PC-3 (cell line): ENCODE measurements at places on chromosomes 12 and 14. TPM values are rescaled to one million over a fixed set of nuclear protein-coding genes. Genes with fewer than 3 reads are reported as not detected.

LIN7A gene
- total RNA-seq, result not detected in 2 replicates

TAOK3 gene
- total RNA-seq, result 15.9 and 27.9 TPM in 2 replicates

RAD9B gene
- total RNA-seq, result 0.40 and 0.52 TPM in 2 replicates

IRAK4 gene
- total RNA-seq, result 5.6 and 8.9 TPM in 2 replicates

GNB3 gene
- total RNA-seq, result 1.8 TPM in 1 of 2 replicates, not detected in the other

EGLN3 gene
- total RNA-seq, result 2.8 and 3.2 TPM in 2 replicates

RPS6KL1 gene
- total RNA-seq, result 16.0 and 17.9 TPM in 2 replicates

TESPA1 gene
- total RNA-seq, result not detected in 2 replicates

HOXC12 gene
- total RNA-seq, result 0.33 and 1.2 TPM in 2 replicates

CLEC9A gene
- not detected in 2 replicates for total RNA-seq

BDKRB1 gene
- 0.69 TPM in 1 of 2 replicates, not detected in the other for total RNA-seq

KLHL33 gene
- total RNA-seq, result 0.17 TPM in 1 of 2 replicates, not detected in the other

DDX23 gene
- total RNA-seq, result 102 and 105 TPM in 2 replicates

COX8C gene
- total RNA-seq, result not detected in 2 replicates

OR4E2 gene
- total RNA-seq, result not detected in 2 replicates

CLEC14A gene
- total RNA-seq, result not detected in 2 replicates

SMARCD1 gene
- 105 and 109 TPM in 2 replicates for total RNA-seq

MFAP5 gene
- not detected in 2 replicates for total RNA-seq

CLEC6A gene
- not detected in 2 replicates for total RNA-seq

IL22 gene
- total RNA-seq, result not detected in 2 replicates

BIN2 gene
- total RNA-seq, result not detected in 2 replicates

ASCL1 gene
- not detected in 2 replicates for total RNA-seq

STK38L gene
- total RNA-seq, result 19.4 and 32.3 TPM in 2 replicates

KIF5A gene
- total RNA-seq, result not detected in 2 replicates

OR6C2 gene
- not detected in 2 replicates for total RNA-seq

IL31 gene
- not detected in 2 replicates for total RNA-seq

EID3 gene
- 9.8 and 12.0 TPM in 2 replicates for total RNA-seq

CAPS2 gene
- 5.5 and 8.4 TPM in 2 replicates for total RNA-seq

ASB2 gene
- total RNA-seq, result 0.12 and 0.22 TPM in 2 replicates
